Stimulated activated CD8-positive, alpha-beta memory T cell treated with anti-CD3 and anti-CD28 coated beads, Interleukin-4, amount 100 ng/mL, for 4 hours (primary cell): ENCODE measurements at places on chromosomes 4 and X.

DNA sequence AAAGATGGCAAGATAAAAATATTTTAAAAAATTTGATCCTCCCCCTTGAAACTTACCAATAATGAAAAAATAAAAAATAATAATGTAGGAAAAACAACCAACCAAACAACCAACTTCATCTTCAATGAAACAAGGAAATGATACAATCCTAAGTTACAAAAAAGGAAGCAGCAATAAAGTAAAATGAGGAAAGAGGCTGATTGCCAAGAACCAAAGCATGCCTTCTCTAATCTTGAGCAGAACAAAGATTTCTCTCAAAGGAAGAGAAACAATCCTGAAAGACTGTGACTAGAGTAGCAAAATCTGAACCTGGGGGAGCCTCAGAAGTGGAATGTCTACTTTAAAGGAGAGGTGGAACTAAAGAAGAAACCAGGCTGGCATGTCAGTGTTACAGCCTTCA is 10.9 kb upstream of the WDFY3 start:
- no peak for DNase-seq

DNA sequence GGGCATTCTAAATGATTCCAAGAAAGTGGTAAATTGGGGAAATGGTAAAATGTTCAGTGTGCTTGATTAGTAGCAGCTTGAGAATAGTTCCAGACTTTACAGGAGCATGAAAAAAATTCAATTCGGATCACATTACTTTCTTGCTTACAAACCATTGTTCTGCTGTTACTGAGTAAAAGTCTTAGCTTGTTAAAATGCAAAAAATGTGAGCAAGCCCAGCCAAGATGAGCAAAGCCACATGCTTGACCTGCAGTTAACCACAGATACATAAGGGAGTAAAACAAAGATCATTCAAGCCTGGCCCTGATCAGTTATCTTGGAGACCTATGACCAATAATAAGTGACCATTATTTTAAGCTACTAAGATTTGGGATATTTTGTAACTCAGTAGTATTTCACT is 562.9 kb upstream of the MAGEB2 start:
- no peak for DNase-seq

- no peak for DNase-seq
Observed at GRCh38 chrX:19672222-19672812, 157.0 kb upstream of the MAP3K15 start.

GRCh38 chrX:110417128-110417527 is 58.5 kb downstream of the RTL9 start:
- DNase-seq: no peak

DNA sequence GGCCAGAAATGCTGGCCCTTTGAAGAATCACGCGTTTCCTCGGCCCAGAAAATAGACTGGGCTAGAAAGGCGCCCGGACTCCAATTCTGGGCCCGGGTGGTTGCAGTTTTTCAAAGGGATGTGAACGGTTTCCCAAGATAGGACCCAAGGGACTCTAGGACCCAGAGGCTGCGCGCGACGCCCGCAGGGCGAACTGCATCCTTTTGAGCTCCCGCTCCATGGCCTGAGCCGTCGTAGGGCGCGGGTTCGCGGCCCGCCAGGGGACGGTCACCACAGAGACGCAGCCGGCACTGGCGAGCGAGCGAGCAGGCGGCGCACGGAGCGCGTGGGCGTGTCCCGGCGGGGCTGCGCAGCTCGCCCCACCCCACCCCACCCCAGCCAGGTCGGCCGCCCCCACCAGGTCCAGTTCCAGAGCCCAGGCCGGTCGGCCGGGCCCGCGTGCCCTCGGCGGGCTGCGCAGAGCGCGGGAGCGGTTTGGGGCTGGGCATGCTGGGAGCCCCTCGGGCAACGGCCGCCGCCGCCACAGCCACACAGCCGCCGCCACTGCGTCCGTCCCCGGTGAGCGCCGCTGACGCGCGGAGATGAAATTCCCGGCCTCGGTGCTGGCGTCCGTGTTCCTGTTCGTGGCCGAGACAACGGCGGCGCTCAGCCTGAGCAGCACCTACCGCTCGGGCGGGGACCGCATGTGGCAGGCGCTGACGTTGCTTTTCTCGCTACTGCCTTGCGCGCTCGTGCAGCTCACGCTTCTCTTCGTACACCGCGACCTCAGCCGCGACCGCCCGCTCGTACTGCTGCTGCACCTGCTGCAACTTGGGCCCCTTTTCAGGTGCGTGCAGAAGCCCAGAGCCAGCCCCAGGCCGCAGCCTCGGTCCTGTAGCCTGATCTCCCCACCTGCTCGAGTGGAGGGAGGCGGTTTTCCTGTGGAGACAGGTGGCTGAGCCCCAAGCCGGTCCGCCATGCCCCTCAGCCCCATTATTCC is at the start of gene XK:
Gene XK (plus strand): TSS at position 411 of the 979 bp plus-strand sequence. CDS start 171 bp downstream, at position 582.
- no peak for DNase-seq
